ENCODE measurements at places on chromosomes 3 and 15. TPM values are rescaled to one million over a fixed set of nuclear protein-coding genes. Genes with fewer than 3 reads are reported as not detected.

The SLC12A1 gene
- polyA plus RNA-seq: not detected

The GRK7 gene
- polyA plus RNA-seq: not detected

The P2RY12 gene
- 2.7 TPM for polyA plus RNA-seq

The SV2B gene
- polyA plus RNA-seq: 2.0 TPM

The MST1R gene
- polyA plus RNA-seq: 6.7 TPM

The ACAA1 gene
- polyA plus RNA-seq: 67.1 TPM

The CPLX3 gene
- not detected for polyA plus RNA-seq

The IL20RB gene
- polyA plus RNA-seq: 1.2 TPM

The KLF15 gene
- 38.0 TPM for polyA plus RNA-seq

The STRA6 gene
- polyA plus RNA-seq: not detected

The IGSF10 gene
- 0.90 TPM for polyA plus RNA-seq

The HCN4 gene
- polyA plus RNA-seq: 0.04 TPM

The HYAL1 gene
- 19.0 TPM for polyA plus RNA-seq

Data from adipose tissue (tissue), 3 donors.